ENCODE measurements at places on chromosomes 12 and 14.

GRCh38 chr12:98162906-98163678 is 352.3 kb upstream of the TMPO start:
- DNase-seq: no peak

- DNase-seq: no peak
Observed at GRCh38 chr12:82522762-82523161, 163.9 kb upstream of the TMTC2 start.

DNA sequence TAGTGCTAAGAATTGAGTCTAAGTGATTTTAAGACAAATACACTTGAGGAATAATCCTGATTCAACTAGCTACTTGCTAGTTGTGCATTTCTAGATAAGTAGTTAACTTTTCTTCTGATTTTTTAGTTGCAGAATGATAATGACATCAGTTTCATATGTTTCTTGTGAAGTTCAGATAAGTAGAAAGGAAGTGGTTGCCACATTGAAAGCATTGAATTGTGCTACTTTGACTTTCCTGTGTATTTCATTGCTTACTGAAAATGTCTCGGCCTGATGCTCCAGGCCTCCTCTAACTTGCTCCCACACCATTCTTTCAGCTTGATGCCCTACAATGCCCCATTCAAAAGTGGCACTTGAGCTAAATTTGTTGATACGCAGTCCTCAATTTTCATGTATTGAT is 980.0 kb downstream of the TMTC2 start:
- no peak for DNase-seq

GRCh38 chr12:114393569-114393968 is 12.4 kb downstream of the TBX5 start:
- no peak for DNase-seq

GRCh38 chr12:28507033-28507432 is 316.8 kb downstream of the CCDC91 start:
- no peak for DNase-seq

GRCh38 chr12:108611884-108612415 is 14.1 kb upstream of the TMEM119 start:
- peak; percentile 85 for DNase-seq

GRCh38 chr12:121957861-121958515 is 39.6 kb downstream of the CFAP251 start:
- peak; percentile 92 for DNase-seq

DNA sequence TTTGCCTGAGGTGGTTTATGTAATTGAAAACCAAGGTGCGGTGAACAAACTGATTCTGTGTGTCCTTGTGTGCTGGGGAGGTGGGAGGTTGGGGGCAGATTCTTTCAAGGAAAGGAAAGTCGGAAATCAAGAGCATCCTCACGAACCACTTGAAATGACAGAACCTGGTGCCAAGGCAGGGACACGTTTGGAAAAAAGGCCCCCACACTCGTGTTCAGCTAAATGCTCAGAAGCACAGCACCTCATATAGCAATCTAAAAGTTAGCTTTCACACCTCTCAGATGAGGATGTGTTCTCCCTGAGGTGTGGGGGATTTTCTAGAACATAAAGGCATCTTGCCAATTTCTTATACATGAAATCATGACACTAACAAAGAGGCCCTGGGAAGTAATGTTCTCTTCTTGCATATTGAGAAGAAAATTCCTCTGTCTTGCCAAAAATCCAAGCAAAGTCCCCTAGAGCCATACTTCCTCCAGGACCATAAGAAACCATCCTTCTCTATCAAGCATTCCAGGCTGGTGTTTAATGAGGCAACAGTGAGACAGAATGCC is 119.6 kb downstream of the PLXNC1 start:
- no peak for DNase-seq
